ENCODE measurements at places on chromosomes 16 and 17.
A peak's percentile ranks its signal among the peaks of the same experiment; 100 is the strongest.

GRCh38 chr17:68301438-68301959 lies 10.2 kb downstream of the ARSG start:
- no peaks in the 10 kb centered on the region for H3K36me3 ChIP-seq
- H3K4me3 ChIP-seq = no peak overlapping the region
- no peak for DNase-seq
- no peaks in the 10 kb centered on the region for H3K27me3 ChIP-seq

- no peaks in the 10 kb centered on the region for H3K27me3 ChIP-seq
- DNase-seq = no peak
- H3K4me1 ChIP-seq = peaks cover 50% of the 10 kb centered on the region
- H3K4me3 ChIP-seq = peak overlapping the region; percentile 94
Measured at GRCh38 chr16:69725480-69726312, 664 bp downstream of the NQO1 start.

GRCh38 chr17:57713140-57713539 lies 32.0 kb downstream of the CCDC182 start:
- no peak for DNase-seq
- H3K36me3 ChIP-seq = peaks cover 5% of the 10 kb centered on the region
- peaks cover 36% of the 10 kb centered on the region for H3K27me3 ChIP-seq
- H3K4me1 ChIP-seq = no peaks in the 10 kb centered on the region
- H3K27ac ChIP-seq = no peak overlapping the region

- DNase-seq = no peak
- H3K4me1 ChIP-seq = peaks cover 24% of the 10 kb centered on the region
- H3K4me3 ChIP-seq = peak overlapping the region; percentile 44
Measured at GRCh38 chr16:23987443-23987842, 151.7 kb downstream of the PRKCB start.

DNA sequence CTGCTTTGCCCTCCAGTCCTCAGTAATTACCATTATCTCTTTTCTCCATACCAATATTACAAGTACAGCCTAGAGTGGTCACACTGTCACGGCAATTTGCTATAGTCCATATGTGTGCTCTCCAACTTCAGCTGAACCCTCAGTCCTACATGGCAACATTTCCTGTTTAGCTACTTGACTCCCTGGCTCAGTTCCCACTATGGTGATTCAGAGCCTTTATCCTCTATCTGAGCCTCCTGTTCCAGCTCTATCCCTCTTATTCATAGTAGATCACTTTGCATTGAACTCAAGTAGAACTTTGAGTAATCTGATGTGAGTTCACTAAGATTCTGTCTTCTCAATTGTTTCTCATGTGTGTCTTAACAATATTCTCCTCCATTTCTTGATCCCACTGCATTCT lies 43.7 kb upstream of the GOSR1 start:
- no peak overlapping the region for H3K27ac ChIP-seq
- H3K4me1 ChIP-seq = peaks cover 5% of the 10 kb centered on the region
- H3K36me3 ChIP-seq = peaks cover 35% of the 10 kb centered on the region
- no peaks in the 10 kb centered on the region for H3K27me3 ChIP-seq
- no peak for DNase-seq

DNA sequence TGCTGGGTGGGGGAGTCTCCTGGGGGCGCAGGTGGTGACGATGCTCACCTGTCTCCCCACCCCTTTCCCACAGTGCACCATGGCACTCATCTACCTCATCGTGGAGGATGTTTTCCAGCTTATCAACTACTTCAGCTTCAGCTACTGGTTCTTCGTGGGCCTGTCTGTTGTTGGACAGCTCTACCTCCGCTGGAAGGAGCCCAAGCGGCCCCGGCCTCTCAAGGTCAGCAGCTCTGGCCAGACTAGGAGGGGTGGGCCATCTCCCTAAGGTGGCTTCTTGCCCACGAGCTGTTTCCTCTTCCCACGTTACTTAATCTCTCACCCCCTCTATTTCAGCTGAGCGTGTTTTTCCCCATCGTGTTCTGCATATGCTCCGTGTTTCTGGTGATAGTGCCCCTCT lies 14.5 kb downstream of the SLC7A6OS start:
- peaks cover 10% of the 10 kb centered on the region for H3K36me3 ChIP-seq
- H3K27ac ChIP-seq = no peak overlapping the region
- peaks cover 32% of the 10 kb centered on the region for H3K4me1 ChIP-seq
- H3K4me3 ChIP-seq = no peak overlapping the region
- no peak for DNase-seq

- H3K27me3 ChIP-seq = no peaks in the 10 kb centered on the region
- peaks cover 10% of the 10 kb centered on the region for H3K4me1 ChIP-seq
- no peak overlapping the region for H3K27ac ChIP-seq
- no peaks in the 10 kb centered on the region for H3K36me3 ChIP-seq
Measured at GRCh38 chr17:69401251-69401650, 13.2 kb upstream of the MAP2K6 start.

DNA sequence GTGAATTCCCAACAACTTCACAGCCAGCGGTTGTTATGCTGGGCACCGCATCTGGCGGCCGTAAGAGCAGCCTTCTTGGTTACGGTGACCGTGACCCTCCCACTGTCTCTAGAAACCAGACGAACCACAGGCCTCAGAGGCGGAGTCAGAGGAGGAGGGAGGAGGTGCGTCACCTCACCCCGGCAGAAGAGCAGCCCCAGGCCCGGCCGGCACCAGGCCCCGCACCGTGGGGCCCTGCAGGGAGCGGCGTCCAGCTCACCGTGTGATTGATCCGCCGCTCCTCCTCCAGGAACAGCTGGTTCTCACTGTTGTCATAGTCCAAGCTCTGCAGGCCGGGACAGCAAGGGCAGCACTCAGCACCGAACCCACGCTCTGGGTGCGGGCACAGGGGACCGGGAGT lies 13.7 kb downstream of the CLCN7 start:
- DNase-seq = no peak
- no peak overlapping the region for H3K4me3 ChIP-seq
- H3K36me3 ChIP-seq = no peaks in the 10 kb centered on the region

GRCh38 chr16:10504404-10504885 lies 76.0 kb downstream of the EMP2 start:
- peaks cover 2% of the 10 kb centered on the region for H3K4me1 ChIP-seq
- no peak overlapping the region for H3K27ac ChIP-seq
- no peak overlapping the region for H3K4me3 ChIP-seq
- H3K36me3 ChIP-seq = no peaks in the 10 kb centered on the region

GRCh38 chr17:48488548-48489106 lies 42.2 kb downstream of the HOXB1 start:
- H3K27me3 ChIP-seq = peaks cover 20% of the 10 kb centered on the region
- peaks cover 43% of the 10 kb centered on the region for H3K4me1 ChIP-seq
- H3K4me3 ChIP-seq = no peak overlapping the region
- no peak overlapping the region for H3K27ac ChIP-seq
- no peaks in the 10 kb centered on the region for H3K36me3 ChIP-seq

GRCh38 chr16:61969077-61969382 lies 67.2 kb downstream of the CDH8 start:
- H3K27me3 ChIP-seq = no peaks in the 10 kb centered on the region
- no peaks in the 10 kb centered on the region for H3K4me1 ChIP-seq
- no peak for DNase-seq
- no peak overlapping the region for H3K27ac ChIP-seq
- H3K4me3 ChIP-seq = no peak overlapping the region

- H3K4me3 ChIP-seq = no peak overlapping the region
- H3K4me1 ChIP-seq = no peaks in the 10 kb centered on the region
- no peak for DNase-seq
- no peaks in the 10 kb centered on the region for H3K27me3 ChIP-seq
- no peak overlapping the region for H3K27ac ChIP-seq
Measured at GRCh38 chr16:10728003-10728887, 15.4 kb upstream of the NUBP1 start.

DNA sequence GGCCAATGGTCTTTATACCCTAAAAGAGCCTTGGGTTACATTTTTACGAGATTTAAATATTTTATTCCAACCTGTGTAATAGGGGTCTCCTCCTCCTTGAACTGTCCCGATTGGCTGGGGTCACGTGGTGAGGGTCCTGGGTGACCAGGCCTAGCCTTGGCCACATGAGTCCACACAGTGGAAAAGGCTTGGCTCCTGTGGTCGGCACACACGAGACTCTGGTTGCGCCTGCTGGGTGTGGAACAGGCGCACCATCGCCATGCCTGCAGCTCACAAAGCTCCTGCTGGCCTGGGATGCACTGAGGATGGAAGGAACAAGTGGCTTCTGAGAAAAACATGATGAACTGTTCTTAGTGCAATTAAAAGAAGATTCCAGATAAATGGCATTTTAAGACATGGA lies 103.9 kb upstream of the ZNF750 start:
- H3K27ac ChIP-seq = no peak overlapping the region
- no peaks in the 10 kb centered on the region for H3K4me1 ChIP-seq
- no peak for DNase-seq
- H3K4me3 ChIP-seq = no peak overlapping the region
- H3K27me3 ChIP-seq = no peaks in the 10 kb centered on the region

DNA sequence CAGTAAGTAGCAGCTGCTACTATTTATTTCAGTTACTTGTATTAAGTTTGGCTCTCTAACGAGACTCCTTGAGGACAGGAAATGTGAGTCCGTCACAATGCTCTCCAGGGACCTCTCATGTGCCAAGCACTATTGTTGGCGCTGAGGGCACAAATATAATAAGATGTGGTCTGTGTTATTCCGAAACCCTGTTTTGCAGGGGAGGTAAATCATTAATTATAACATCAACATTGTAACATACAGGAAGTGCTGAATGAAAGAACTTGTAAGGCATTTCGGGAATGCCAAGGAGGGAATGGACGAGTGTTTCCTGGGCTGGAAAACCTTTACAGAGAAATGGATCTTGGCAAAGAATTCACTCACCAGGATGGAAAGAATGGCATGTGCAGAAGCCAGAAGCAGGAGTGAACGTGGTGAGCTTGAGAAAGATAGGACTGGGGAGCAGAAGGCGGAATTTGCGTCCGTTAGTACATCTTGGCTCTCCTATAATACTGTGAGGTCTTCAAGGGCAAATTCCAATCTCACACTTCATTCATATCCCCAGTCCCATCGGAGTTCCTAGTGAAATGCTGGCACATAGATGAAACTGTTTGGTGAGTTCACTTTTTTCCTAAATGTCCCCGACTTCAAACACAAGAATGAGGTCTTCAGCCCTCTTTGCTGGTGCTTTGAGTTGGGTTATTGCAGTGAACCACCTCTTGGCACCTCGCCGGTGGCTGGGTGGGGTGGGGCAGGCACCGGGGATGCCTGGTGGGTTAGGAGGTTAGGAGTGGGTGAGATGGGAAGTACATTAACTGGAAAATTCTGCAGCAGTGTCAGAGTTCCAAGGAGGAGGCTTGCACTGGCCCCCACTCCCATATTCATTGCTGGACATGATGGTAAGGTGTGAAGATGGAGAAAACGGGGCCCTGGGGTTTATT lies 11.5 kb downstream of the TAC4 start:
- no peaks in the 10 kb centered on the region for H3K27me3 ChIP-seq
- H3K36me3 ChIP-seq = no peaks in the 10 kb centered on the region
- no peaks in the 10 kb centered on the region for H3K4me1 ChIP-seq
- no peak for DNase-seq

DNA sequence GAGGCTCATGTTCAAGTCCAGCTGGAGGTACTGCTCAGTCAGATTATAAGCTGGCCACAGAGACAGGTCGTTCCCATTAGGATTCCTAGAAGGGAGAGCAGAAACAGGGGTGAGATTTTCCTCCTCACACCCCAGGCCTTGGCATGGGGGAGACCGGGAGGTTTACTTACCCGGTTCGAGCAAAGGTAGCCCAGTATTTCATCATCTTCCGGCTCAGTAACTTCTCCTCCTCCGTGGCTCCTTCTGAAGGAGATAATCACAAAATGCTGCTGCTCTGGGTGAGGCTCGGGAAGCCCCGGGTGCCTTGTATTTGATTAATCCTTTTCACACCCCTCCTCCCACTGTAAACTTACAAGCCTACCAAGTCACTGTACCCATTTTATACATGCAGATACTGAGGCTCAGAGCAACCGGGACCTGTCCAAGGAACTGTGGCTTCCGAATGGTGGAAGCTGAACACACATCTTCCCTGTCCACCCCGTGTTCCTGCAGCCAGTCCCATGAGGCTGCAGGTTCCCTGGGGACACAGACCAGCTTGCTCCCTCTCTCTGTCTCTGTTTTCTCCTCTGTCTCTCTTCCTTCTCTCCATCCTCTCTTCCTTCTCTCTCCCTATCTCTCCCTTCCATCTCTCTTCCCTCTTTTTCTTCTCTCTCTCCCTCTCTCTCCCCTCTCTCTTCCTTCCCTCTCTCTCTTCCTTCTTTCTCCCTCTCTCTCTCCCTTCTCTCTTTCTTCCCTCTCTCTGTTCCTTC lies 13.9 kb upstream of the CES1 start:
- peaks cover 25% of the 10 kb centered on the region for H3K27me3 ChIP-seq
- DNase-seq = no peak
- H3K27ac ChIP-seq = no peak overlapping the region
- H3K4me3 ChIP-seq = no peak overlapping the region
- no peaks in the 10 kb centered on the region for H3K36me3 ChIP-seq
- no peaks in the 10 kb centered on the region for H3K4me1 ChIP-seq

- H3K27me3 ChIP-seq = peaks cover 8% of the 10 kb centered on the region
- H3K27ac ChIP-seq = no peak overlapping the region
- no peak for DNase-seq
Measured at GRCh38 chr17:2033153-2033552, 3.2 kb downstream of the DPH1 start.

GRCh38 chr16:75273054-75273925 lies 21.9 kb upstream of the BCAR1 start:
- no peaks in the 10 kb centered on the region for H3K36me3 ChIP-seq
- DNase-seq = no peak
- H3K4me3 ChIP-seq = no peak overlapping the region
- peaks cover 44% of the 10 kb centered on the region for H3K27me3 ChIP-seq
- no peak overlapping the region for H3K27ac ChIP-seq

DNA sequence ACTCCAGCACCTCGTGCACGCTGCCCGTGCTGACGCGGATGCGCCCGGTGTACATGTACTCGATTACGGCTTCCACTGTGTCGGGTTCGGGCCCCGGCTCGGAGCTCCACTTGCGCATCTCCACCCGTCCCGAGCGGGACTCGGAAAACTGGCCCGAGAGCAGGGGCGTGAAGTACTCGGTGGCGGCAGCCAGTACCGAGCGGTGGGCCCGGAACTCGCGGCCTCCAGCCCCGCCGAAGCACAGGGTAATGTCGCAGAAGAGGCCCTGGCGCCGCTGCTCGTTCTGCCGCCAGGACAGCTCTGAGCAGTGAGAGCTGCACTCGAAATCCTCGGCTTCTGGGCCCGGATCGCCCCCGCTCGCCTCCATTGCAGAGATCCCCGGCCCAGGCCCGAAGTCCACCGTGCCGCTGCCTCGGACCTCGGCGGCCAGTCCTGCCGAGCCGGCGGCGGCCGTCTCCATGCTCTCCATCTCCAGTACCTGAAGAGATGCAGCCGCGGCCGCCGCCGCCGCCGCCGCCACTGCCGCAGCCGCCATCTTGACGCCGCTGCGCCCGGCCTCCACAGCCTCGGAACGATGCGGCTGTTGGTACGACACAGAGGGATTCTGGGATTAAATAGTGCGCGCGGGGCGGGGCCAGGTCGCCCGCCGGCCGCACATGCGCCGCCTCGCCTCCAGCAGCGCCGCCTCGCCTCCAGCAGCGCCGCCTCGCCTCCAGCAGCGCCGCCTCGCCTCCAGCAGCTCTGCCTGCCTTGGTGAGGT lies at the start of gene KLHL11:
TSS of gene KLHL11 (minus strand) at position 588 of the 760 bp plus-strand sequence. CDS start at position 535, 53 bp downstream.
- peak; percentile 91 for DNase-seq
- H3K4me3 ChIP-seq = no peak within 1 kb of the TSS
- H3K36me3 ChIP-seq = peaks cover 5% of the 10 kb centered on the region
- H3K27ac ChIP-seq = peak within 1 kb of the TSS; percentile 62

All from activated T-cell treated with anti-CD3 and anti-CD28 coated beads, Interleukin-2, amount 50 U/mL, for 72 hours (primary cell).